ENCODE measurements at places on chromosomes 13 and 19.
A peak's percentile ranks its signal among the peaks of the same experiment; 100 is the strongest.

DNA sequence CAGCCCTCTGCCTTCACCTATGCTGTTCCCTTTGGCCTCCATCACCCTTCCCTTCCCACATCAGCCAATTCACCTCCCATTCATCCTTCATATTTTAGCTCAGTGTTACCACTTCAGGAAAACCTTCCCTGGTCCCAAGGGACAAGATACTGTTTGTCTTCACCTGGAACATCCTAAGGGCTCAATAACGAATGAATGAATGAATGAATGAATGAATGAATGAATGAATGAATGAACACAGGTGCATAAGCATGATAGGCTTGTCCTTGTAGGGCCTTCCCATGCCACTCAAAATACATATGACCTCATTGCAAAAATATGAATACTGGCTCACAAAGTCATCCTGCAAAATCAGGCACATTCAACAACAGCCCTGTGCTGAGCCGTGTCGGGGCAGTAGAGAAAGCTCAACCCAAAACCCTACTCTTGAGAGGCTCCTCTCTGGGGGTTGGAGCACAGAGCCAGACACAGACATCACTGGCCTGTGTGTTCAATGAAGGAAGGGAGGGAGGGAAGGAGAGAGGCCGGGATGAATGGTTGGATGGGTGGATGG lies 33.7 kb upstream of the TPM4 start:
- no peak for DNase-seq

DNA sequence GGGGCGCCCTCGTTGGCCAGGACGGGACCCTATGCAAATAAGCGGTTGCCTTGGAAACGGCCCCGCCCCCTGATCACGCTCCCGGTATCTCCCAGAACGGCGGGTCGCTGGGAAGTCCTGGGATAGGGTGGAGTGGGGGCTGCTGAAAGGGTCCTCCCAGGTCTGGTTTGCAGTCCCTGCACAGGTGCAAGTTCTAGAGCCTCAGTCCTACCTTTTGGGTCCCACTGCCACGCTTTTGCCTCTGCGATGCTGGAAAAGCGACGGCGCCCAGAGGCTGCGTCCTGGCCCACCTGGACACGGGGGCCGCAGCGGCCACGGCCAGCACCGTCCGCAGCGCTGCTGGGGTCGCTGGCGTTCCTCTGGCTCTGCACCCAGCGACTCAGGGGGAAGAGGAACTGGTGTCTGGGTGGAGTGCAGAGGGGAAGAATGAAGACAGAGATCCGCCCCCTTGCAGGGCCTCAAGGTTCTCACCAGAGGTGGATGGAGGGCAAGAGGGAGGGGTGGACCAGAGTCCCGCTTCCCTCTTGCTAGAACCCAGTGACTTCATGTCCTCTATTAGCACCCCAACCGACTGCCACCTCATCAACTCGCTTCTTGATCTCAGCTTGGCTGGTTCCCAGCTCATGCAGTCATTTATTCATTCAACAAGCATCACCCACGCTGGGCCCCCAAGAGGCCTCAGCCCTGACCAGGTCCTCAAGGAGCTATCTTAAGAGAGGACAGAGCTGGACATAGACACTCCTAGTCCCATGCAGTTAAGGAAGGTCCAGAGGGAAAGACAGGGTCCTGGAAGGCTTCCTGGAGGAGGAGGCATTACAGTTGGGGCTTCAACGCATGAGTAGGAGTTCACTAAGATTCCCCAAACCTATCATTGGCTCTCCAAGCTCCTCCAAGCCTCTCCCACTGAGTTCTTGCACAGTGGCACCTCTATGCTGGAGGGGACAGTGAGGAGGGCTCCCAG lies at the start of gene LRRC25:
TSS of gene LRRC25 (minus strand) at position 381 of the 961 bp plus-strand sequence. CDS start 659 bp downstream, outside the sequence.
- DNase-seq = no peak

- no peak for DNase-seq
These were observed 8.2 kb upstream of the ZNF177 start for GRCh38 chr19:9354651-9355050.

GRCh38 chr13:44927968-44928367 lies 61.3 kb downstream of the NUFIP1 start:
- DNase-seq = no peak

GRCh38 chr13:110268576-110269185 lies 38.3 kb downstream of the COL4A1 start:
- no peak for DNase-seq

GRCh38 chr19:5032101-5032967 lies 63.4 kb downstream of the KDM4B start:
- no peak for DNase-seq

DNA sequence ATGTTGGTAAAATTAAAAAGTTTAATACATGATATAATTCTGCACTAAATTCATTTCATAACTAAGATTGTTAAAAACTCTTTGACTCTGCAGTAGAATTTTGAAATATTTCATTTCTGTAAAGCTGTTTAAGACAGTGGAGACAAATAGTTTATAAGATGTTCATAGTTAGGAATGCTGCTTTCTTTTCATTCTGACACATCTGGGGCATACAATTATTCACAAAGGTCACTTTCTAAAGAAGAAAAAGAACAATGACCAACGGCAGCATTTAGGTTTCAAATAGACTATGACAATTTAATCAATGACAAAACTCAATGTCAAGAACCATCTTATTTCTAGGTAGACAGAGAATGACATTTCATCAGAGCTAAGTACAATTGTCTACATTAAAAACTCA lies 1422.1 kb downstream of the PCDH9 start:
- peak; percentile 41 for DNase-seq

DNA sequence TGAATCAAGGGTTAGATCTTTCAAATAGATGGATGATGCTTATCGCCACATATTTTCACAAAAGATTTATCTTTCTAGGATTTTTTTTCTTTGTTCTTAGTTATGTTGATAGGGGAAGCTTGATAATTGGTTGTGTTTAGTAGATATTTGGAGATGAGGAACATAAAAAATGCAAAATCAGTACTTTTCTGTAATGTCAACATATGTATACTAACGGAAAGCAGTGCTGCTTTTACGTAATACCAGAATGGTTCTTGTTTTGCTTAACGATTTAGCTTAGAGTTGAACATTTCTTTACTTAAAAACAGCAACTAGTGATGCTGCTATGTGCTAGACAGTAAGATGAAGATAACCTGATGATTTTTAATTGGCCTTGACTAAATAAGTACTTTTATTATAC lies 3.0 kb downstream of the ZMYM2 start:
- no peak for DNase-seq

DNA sequence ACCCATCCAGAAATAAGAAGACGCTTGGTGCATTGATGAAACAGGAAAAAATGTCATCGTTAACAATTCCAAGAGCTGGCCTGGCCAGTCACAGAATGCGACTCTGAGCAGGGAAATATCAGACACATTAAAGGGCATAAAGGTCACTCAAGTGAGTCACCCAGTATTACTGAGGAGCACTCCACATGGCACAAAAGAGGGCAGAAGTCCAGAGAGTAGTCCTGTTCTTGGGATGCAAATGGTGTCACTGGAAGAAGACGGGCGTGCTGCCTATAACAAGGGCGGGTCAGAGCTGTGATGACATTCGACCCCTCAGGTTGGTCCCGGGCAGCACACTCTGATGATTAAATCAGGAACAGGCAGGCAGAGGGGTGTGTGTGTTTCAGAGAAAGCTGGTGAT lies 720.3 kb downstream of the UQCRFS1 start:
- DNase-seq = no peak

- DNase-seq = no peak
These were observed 473.2 kb downstream of the DCT start for GRCh38 chr13:94006296-94006695.

DNA sequence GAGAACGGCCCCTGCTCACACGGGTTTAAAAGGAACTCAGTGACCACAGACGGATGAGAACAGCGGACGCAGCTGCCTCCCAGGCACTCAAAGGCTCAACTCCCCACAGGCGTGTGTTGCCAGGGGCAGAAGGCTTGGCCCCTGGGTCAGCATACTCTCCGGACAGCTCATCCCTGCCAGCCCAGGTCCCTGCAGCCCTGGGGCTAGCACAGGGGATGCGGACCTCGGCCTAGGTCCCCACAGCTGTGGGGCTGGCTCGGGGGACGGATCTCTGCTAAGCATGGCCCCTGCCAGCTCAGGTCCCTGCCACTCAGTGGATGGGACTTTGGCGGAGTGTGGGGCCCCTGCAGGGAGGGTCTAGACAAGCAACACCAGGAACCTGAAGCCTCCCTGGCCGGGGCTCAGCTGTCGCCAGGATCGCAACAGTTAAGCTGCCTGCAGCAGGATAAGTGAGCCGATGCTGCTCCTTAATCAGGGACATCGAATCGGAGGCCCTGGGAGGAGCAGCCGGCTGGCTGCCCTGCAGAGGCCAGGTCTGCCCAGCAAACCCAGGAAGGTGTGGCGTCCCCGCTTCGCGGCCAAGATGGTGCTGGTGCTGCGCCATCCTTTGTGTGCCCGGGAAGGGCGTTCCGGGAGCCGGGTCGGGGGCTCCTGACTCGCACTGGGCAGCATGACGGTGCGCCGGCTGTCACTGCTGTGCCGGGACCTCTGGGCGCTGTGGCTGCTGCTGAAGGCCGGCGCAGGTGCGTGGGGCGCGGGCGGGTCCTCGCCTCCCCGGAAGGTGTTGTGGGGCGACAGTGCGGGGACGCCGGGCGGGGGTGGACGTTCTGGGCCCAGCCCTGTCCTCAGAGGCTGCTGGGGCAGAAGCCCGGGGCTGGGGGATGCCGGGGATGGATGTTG lies 32.5 kb downstream of the MCF2L start:
- no peak for DNase-seq

DNA sequence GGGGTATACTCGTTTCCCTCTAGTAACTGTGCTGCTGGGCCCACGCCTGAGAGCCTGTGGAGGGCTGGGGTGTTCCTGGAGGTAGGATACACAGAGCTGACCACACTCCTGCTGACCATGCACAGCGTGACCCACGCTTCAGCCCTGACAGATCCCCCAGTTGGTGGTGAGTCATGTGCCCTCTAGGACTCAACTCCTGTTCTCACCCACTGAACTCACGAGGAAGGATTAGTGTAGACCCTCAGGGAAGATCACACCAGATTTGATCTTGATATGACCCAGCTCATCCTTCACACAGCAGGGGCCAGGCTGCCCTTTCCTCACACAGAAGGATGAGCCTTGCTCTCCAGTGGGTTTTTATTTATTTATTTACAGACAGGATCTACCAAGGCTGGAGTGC lies 13.3 kb upstream of the ACP7 start:
- no peak for DNase-seq

- no peak for DNase-seq
These were observed 2.0 kb downstream of the EGLN2 start for GRCh38 chr19:40800997-40801377.

DNA sequence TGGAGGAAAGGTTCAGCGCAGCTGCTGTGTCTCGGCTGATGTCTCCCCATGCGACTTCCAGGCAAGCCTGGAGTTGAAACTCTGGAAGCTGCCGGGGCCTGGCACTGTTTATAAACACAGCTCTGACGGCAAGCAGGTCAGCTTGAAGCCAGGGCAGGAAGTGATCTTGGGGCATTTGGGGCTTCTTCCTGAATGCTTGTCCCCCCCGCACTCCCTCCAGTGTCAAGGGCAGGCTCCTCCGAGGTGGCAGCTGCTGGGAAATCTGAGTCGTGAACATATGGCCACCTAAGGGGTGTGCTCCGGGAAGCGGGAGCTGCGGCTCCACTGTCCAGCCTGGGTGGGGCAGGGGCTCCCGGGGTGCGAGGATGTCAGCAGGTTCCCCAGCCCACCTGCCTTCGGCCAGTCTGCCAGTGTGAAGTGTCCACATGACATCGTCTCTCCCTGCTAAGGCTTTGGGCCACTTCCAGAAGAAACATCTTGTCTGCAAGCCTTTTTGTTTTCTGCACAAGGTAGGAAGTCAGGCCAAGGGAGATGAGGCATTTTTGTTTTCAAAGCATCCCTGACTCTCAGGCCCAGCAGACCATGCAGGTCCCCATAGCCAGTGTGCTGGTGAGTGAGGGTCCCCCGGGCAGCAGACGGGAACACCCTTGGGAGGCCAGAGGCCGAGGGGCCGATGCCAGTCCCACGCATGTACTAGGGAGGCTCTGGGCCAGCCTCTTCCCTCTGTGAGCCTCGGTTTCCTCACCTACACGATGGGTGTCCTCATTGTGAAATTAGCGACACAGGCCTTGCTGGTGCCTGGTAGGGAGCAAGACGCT lies 2.7 kb downstream of the PIAS4 start:
- no peak for DNase-seq

GRCh38 chr19:49071860-49072547 lies 495 bp downstream of the KCNA7 start:
- DNase-seq = no peak

GRCh38 chr13:43935878-43936277 lies 56.2 kb downstream of the LACC1 start:
- peak; percentile 11 for DNase-seq

DNA sequence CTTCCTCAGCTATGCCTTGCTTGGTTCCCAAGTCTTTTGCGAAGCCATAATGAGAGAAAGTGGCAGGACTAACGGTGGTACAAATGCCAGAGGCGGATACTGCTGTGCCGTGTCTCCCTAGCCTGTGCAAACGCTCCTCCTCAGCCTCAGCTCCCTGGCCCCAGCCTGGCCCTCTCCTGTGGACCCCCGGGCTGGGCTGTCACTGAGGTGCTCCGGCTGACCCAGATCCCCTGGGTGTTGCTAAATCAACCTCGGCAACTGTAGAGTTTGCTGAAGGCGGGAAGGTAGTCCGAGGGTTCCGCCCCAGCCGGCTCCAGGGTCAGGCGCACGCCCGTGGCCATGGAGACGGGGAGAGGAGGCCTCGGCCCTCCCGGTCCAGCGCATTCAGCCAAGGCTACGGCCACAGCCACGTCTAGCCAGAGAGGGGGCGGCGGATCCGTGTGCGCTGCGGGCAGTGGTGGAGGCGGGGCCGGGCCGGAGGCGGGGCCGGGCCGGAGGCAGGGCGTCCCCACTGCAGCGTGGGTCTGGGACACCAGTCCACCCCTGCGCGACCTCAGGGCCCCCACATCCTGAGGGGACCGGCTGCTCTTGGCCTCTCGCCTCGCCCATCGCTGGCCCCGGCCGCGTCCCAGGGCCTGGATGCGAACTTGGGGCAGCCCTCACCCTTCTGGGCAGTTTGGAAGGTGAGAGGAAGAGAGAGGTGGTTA lies 16.4 kb upstream of the ZNF492 start:
- no peak for DNase-seq

GRCh38 chr13:47908197-47908902 lies 92.7 kb downstream of the SUCLA2 start:
- no peak for DNase-seq

GRCh38 chr13:95552208-95552538 lies 347 bp upstream of the CLDN10 start:
- peak; percentile 8 for DNase-seq

DNA sequence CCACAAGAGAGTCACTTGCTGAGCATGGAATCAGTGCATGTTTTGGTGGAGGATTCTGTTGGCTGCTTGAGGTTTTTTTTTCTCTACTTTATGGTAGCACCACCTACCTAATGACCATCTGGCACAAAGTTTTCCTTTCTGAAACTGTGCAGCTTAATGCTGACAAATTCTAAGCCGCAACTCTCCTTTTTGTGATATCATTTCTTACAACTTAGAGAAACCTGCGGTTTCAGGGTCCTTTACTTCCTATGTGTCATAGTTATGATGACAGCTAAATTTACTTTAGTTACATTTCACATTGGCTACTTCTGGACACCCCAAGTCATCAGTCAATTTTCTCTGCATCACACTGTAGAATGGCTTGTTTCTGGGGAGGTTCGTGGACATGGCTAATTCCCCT lies 115.4 kb upstream of the TMTC4 start:
- no peak for DNase-seq

GRCh38 chr19:51789061-51789795 lies 5.7 kb upstream of the FPR3 start:
- DNase-seq = peak; percentile 18

GRCh38 chr19:13995878-13996765 lies 10.0 kb downstream of the RFX1 start:
- peak; percentile 1 for DNase-seq
